ENCODE measurements at places on chromosomes 1 and 21.

- no peak for DNase-seq
Measured at GRCh38 chr1:200707116-200707515, 31.6 kb upstream of the CAMSAP2 start.

GRCh38 chr1:155080312-155081228 lies 1.9 kb downstream of the EFNA3 start:
- no peak for DNase-seq

- no peak for DNase-seq
Measured at GRCh38 chr1:183582021-183582713, 8.1 kb downstream of the NCF2 start.

DNA sequence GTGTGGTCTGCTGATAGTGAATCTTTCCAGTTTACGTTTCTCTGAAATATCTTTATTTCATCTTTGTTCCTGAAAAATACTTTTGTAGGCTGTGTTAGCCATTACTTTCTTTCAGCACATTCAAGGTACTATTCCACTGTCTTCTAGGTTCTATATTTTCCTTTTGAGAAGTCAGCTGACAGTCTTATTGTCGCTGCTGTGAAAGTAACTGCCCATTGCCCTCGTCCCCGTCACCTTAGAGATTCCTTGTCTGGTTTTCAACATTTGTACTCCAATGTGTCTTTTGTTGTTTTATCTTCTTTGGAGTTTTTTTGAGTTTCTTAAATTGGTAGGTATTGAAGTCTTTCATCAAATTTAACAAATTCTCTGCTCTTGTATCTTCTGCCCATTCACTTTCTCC lies 19.8 kb upstream of the MX2 start:
- DNase-seq = no peak

GRCh38 chr1:60894741-60895140 lies 187.6 kb upstream of the NFIA start:
- DNase-seq = no peak

DNA sequence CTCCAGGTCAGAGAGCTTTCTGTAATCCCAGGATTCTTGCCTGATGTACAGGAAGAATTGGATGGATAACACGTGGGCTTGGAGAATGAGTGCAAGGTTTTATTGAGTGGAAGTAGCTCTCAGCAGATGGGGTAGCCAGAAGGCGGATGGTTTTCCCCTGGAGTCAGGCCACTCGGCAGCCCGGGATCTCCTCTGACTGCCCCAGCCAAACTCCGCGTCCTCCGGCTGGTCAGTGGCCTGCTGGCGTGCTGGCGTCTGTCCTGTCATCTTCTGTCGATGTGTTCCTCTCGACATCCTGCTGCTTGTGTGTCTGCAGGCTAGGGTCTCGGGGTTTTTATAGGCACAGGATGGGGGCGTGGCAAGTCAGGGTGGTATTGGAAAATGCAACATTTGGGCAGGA lies 27.4 kb upstream of the GJA9 start:
- DNase-seq = no peak

GRCh38 chr21:45926281-45926680 lies 55.3 kb upstream of the COL6A1 start:
- DNase-seq = no peak

- DNase-seq = peak; percentile 63
Measured at GRCh38 chr1:111596499-111596898, 23.1 kb upstream of the RAP1A start.

DNA sequence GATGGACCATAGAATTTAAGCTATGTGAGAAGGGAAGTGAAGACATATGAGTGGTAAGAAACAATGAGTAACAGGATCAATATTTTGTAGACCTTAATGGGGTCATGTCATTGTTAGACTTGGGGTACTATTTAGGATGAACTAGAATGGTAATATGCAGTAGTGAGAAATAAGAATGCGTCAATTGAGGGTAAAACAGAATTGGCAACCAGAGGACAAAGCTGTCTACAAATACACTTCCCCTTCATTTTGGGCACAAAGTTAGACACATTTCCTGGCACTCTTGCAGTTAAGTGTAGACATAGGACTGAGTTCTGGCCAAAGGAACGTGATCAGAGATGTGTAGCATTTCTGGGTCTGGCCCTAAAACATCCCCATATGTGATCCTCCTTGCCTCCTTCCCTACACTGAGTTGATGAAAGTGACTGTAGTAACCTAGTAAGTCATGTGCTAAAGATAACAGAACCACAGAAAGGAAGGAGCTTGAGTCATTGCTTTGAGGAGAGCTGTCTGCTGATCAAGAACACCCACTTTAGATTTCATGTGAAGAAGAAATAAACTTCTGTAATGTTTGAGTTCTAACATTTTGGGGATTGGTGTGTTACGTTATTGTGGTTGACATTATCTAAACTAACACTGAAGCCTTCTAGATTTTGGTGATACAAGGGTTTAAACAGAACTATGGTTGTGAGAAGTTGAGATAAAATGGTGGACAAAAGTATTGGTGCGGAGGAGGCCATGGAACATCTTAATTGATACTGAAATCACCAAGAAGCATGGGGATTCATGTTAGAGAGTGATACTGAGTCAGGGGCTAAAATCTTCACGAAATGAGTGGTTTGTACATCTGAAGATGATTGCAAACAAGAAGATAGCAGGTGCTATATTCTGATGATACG lies 41.7 kb downstream of the CD55 start:
- peak; percentile 32 for DNase-seq

DNA sequence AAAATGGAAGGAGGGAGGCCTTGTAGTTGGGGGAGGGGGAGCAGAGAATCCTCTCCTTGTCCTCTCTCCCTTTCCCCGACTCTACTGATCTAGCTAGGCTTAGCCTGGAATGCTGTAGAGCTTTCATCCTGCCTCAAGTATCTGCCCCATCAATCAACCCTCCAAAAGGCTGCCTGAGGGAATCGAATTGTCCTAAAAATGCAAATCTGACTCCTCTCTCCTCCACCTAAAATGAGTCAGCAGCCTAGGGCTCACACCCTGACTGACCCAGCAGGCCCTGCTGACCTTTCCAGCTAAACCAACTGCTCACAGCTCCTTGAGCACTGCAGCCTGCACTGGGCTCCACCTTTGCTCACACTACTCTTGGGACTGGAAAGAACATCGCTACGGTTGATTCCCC lies 2.8 kb downstream of the HPDL start:
- no peak for DNase-seq

DNA sequence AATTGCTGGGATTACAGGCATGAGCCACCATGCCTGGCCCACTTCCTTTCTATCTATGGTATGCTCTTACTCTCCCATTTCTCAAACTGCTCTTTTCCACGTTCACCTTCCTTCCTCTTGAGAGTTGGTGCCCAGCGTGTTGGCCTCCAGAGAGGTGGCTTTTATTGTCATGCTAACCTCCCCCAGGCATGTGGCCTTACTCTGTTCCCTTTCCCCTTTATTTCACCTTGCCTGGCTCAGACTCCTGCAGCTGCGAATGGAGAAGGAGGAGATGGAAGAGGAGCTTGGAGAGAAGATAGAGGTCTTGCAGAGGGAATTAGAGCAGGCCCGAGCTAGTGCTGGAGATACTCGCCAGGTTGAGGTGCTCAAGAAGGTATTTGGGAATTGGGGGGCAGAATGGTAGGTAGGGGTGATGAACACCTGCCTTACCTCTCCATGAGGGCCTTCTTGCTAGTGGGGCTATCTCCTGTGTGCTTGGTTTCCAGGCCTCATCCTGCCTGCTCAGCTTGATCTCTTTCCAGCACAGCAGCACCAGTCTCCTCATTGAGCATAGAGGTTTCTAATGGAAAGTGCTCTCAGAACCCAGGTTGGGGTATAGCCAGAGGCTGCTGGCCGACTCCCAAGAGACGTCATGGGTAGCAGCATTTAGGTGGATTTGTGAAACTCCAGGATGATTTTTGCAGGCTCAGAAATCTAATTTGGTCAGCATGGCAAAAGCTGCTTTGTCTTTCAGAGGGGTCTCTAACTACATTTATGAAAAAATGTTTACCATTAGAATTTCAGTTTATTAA lies 13.2 kb upstream of the TUFT1 start:
- no peak for DNase-seq

All from activated CD8-positive, alpha-beta T cell treated with anti-CD3 and anti-CD28 coated beads, Interleukin-2, amount 10 ng/mL, durations not matched to agents 7 days and 5 days (primary cell).